Astrocyte (in vitro differentiated cells and primary cell): ENCODE measurements at places on chromosomes 13 and 19. TPM values are rescaled to one million over a fixed set of nuclear protein-coding genes. Genes with fewer than 3 reads are reported as not detected.
A peak's percentile ranks its signal among the peaks of the same experiment; 100 is the strongest.

Gene ZNF835
- total RNA-seq: not detected in 2 replicates

DNA sequence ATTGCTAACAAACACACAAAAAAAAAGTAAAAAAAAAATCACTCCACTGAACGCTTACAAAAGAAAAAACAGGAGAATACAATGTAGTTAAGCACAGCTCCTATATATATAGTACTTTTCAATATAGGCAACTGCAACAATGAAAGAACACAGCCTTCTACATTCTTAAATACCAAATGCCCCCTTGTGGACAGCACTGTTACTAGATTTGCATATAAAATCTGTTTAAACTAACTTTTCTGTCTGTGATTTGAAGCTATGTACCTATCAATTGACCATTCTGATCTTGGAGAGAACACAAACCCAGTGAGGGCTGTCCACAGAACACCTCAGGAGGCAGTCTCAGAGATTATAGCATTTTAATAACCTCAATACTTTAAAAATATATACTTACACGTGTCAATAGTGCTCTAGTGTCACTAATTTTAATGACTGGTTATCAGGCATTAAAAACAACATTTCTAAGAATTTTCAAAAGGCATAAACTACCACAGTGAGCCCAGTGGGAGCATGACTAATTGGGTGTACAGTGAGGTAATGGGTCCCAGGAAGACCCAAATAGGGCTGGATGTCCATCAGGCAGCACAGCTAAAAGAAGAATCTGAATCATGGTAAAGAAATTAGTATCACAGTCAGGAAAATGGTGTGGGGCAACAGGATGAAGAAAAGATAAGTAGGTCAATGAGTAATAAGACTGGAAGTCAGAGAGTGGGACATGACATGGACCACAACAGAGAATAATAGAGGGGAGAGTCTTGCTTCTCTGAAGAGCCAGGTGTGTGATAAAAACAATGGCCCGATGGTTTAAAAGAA lies 22.2 kb downstream of the CCDC169 start:
- no peak overlapping the region for H3K4me3 ChIP-seq
- H3K4me1 ChIP-seq: peaks cover 6% of the 10 kb centered on the region
- DNase-seq: peak; percentile 81
- H3K36me3 ChIP-seq: no peaks in the 10 kb centered on the region
- no peaks in the 10 kb centered on the region for H3K27me3 ChIP-seq

DNA sequence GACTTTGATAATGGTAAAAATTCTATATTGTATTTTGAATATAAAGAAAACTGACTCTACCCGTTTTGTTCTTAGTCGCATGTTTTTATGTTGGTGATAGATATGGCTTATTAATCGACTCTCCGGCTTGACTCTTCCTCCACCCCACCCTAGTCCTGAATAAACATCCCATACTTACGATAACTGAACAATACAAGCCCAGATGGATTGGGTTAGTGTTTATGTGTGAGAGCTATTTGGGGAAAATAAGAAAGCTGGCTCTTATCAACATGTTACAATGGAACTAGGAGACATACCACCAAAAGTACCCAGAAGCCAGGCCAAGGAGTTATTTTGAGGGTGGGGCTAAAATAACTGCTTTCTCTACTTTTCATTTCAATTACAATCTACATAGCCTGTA lies 796.3 kb downstream of the DIAPH3 start:
- no peaks in the 10 kb centered on the region for H3K36me3 ChIP-seq
- H3K4me1 ChIP-seq: no peaks in the 10 kb centered on the region
- no peaks in the 10 kb centered on the region for H3K27me3 ChIP-seq
- no peak overlapping the region for H3K4me3 ChIP-seq
- H3K27ac ChIP-seq: no peak overlapping the region
- DNase-seq: no peak

DNA sequence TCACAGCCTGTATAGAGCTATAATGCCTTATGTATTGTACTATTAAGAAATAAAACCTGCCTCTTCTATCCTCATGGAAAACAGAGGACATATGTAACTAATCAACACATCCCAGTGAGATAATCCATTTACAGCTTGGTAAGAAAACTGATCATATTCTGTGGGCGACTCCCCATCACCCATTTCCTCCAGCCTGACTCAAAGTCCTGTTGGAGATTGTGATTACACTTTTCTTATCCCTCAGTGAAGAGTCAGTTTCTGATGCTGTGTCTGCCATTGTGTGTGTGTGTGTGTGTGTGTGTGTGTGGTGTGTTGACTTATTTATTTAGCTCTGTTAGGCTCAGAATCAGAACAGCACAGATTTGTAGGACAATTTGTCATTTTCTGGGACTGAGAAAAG lies 212.8 kb downstream of the FGF9 start:
- H3K4me1 ChIP-seq: no peaks in the 10 kb centered on the region
- H3K36me3 ChIP-seq: no peaks in the 10 kb centered on the region
- DNase-seq: no peak
- H3K27me3 ChIP-seq: no peaks in the 10 kb centered on the region
- H3K4me3 ChIP-seq: no peak overlapping the region

DNA sequence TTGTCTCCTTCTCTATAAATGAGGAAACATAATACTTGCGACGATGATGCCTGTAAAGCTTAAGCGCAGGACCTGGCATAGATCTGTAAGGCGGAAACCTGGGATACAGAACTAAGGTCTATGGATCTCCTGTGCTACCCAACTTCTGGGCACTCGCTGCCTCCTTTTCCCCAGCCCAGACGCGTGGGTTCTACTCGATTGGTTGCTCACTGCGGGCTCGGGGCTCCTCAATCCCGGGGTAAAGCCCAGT lies 615 bp upstream of the PSMC4 start:
- H3K36me3 ChIP-seq: peaks cover 27% of the 10 kb centered on the region
- H3K27me3 ChIP-seq: no peaks in the 10 kb centered on the region
- H3K4me1 ChIP-seq: peaks cover 11% of the 10 kb centered on the region
- DNase-seq: no peak

Gene PROZ
- not detected in 2 replicates for total RNA-seq

Gene SELENOV
- total RNA-seq: not detected in 2 replicates

GRCh38 chr19:49324801-49325576 lies at the start of gene SLC6A16:
Gene SLC6A16, minus strand, starts transcription at chr19:49325191. Its CDS starts 13,844 bp downstream, at chr19:49311347.
- no peaks in the 10 kb centered on the region for H3K4me1 ChIP-seq
- H3K36me3 ChIP-seq: no peaks in the 10 kb centered on the region
- no peaks in the 10 kb centered on the region for H3K27me3 ChIP-seq
- no peak for DNase-seq
- no peak within 1 kb of the TSS for H3K27ac ChIP-seq

DNA sequence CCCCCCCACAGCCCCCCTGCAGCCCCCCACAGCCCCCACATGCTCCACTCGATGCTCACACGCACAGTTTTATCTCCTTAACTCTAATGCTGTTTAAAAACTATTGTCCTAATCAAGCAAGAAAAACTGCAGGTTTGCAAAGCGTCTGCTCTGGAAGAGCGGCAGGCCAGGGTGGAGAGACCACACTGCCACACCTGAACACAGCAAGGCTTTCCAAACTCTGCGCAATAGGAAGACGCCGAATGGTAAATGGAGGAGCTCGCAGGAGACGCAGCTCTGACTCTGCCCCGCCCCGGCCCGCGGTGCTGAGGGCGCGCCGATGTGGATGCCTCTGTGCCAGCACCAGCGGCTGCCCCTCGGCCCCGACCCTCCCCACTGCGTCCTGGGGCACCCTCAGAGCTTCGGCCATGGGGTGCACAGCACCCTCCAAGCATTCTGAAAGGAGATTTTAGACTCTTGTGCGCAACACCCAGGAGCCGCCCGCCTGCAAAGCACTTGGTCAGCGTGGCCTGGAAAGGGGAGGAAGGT lies 32.4 kb downstream of the RASA3 start:
- H3K27me3 ChIP-seq: no peaks in the 10 kb centered on the region
- H3K4me1 ChIP-seq: peaks cover 39% of the 10 kb centered on the region
- DNase-seq: peak; percentile 53
- no peak overlapping the region for H3K27ac ChIP-seq
- no peak overlapping the region for H3K4me3 ChIP-seq

GRCh38 chr19:57241176-57241575 lies 744 bp downstream of the ZNF805 start:
- H3K36me3 ChIP-seq: peaks cover 9% of the 10 kb centered on the region
- H3K27ac ChIP-seq: peak overlapping the region; percentile 81
- no peaks in the 10 kb centered on the region for H3K27me3 ChIP-seq

- no peaks in the 10 kb centered on the region for H3K27me3 ChIP-seq
- peak; percentile 93 for DNase-seq
- H3K4me3 ChIP-seq: no peak overlapping the region
- H3K4me1 ChIP-seq: peaks cover 6% of the 10 kb centered on the region
- H3K27ac ChIP-seq: peak overlapping the region; percentile 43
Observed at GRCh38 chr13:102878481-102878880, 32.6 kb downstream of the ERCC5 start.

DNA sequence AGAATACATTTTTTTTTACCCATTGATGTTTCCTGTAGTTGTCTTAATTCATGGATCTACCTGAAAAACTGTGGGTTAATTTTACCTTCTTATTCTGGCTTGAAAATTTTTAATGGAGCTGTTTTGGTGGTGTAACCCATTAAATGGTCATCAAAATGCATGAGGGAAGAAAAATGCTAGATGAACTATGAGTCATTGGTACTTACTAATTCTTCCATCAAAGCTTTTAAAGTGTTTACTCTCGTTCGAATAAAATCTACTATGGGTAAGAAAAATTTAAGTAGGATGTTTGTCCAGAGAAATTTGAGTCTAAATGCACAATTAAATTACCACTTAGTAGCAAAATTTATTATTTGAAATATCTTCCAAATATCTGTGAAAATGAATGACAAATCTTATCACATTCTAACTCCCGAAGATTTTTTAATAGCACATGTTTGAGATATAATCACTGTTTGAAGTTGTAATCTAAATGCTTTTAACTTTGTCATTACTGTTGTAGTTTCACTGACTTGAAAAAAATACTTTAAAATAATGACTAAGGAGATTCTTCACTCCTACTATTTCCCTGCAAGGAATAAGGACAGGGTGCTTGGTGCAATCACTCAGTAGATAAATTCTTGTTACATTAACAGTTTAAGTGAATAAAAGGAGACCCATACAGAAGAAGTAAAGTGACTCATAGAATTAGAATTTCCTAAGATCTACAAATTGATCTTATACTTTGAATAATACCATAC lies 437.7 kb downstream of the IRS2 start:
- H3K4me1 ChIP-seq: peaks cover 35% of the 10 kb centered on the region
- H3K27me3 ChIP-seq: no peaks in the 10 kb centered on the region
- H3K27ac ChIP-seq: peak overlapping the region; percentile 38
- peak; percentile 76 for DNase-seq
- no peak overlapping the region for H3K4me3 ChIP-seq

DNA sequence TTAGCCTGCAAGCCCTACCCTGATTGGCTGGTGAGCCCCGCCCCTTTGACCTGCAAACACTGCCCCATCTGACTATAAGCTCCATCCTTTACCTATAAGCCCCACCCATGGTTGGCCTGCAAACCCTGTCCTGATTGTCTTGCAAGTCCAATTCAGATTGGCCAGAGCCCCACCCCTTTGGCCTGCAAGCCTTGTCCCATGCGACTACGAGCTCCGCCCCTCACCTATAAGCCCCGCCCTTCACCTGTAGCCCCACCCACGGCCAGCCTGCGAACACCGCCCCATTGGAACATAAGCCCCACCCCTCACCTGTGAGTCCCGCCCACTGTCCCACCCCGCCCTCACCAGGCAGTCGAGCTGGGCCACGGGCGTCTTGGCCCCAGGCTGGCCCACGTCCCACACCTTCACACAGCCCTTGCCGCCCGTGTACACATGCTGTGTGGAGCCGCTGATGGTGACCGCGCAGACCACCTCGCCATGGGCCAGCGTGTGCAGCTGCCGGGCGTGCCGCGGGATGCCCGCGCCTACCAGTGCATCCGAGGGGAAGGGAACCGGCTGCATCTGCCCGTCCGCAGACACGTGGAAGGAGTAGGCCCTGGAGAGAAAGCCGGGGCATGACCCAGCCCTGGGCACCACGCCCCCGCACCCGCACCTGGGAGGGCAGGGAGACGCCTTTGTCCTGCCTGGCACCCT lies 22.9 kb downstream of the TLE2 start:
- no peaks in the 10 kb centered on the region for H3K36me3 ChIP-seq
- H3K27ac ChIP-seq: no peak overlapping the region
- H3K4me1 ChIP-seq: no peaks in the 10 kb centered on the region
- H3K27me3 ChIP-seq: peaks cover 3% of the 10 kb centered on the region
- H3K4me3 ChIP-seq: no peak overlapping the region

GRCh38 chr19:33329736-33330135 lies 27.4 kb upstream of the CEBPA start:
- no peak overlapping the region for H3K4me3 ChIP-seq
- no peaks in the 10 kb centered on the region for H3K4me1 ChIP-seq
- DNase-seq: no peak
- no peak overlapping the region for H3K27ac ChIP-seq

Gene CLDND2
- total RNA-seq: 0.84 and 1.4 TPM in 2 replicates

DNA sequence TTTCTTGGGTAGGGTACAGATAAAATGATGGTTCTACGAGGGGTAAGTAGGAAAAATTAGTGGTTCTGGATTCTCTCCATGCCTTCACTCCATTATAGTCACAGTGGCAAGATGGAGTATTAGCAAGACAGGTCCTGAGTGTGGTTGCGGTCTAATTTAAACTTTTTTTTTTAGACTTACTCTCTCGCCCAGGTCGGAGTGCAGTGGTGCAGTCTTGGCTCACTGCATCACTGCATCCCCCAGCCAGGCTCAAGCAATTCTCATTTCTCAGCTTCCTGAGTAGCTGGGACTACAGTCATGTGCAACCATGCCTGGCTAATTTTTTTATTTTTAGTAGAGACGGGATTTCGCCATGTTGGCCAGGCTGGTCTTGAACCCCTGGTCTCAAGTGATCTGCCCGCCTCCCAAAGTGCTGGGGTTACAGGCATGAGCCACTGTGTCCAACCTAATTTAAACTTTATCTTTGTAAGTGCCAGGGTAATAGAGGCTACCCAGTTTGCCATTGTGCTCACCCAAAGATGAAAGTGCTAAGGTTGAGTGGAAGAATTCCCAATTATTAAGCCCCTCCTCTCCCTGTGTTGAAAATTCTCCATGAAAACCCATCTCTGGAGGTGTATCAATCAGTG lies 135.6 kb downstream of the TM9SF2 start:
- H3K36me3 ChIP-seq: no peaks in the 10 kb centered on the region
- no peaks in the 10 kb centered on the region for H3K4me1 ChIP-seq
- DNase-seq: no peak
- H3K27me3 ChIP-seq: peaks cover 3% of the 10 kb centered on the region

Gene GRAMD1A
- total RNA-seq: 64.6 and 67.4 TPM in 2 replicates

Gene ZNF586
- 8.8 and 11.5 TPM in 2 replicates for total RNA-seq
